CD4-positive, alpha-beta T cell treated with Interleukin-17A for 1 hour (primary cell): ENCODE measurements at places on chromosomes 2 and 18.
A peak's percentile ranks its signal among the peaks of the same experiment; 100 is the strongest.

DNA sequence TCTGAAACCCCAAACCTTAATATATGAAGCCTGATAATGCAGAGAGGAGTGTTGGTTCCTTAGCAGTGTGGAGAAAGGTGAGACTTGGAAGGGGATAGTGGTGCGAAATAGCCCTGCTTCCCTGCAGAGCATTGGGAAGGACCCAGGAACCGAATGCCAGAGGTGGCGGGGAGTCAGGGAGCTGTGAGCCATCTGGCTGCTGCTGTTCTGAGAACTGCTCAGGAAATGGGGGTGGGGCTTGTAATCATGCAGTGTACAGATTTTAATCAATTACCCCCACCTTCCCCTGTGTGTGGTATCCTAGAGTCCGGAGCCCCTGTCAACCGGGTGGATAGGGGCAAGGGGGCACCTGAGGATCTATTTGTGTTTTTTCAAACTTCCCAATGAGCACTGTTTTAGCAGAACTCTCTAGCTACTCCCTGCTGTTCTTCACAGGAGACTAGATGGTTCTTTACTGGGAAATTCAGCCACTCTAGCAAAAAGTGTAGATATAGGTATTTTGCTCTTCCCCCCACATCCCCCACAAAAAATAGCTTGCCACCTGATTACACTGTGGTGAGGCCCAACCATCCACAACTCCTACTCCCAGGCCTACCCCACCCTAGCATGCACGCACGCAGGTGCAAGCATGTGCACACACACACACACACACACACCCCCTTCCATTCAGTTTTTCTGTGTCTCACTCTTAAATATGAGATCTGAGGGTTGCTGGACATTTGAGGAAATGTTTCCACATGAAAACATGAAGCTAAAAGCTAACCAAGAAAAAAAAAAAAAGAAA lies 30.1 kb upstream of the MBOAT2 start:
- no peak for DNase-seq

GRCh38 chr2:175233135-175233719 lies 51.7 kb upstream of the ATP5MC3 start:
- DNase-seq: no peak

DNA sequence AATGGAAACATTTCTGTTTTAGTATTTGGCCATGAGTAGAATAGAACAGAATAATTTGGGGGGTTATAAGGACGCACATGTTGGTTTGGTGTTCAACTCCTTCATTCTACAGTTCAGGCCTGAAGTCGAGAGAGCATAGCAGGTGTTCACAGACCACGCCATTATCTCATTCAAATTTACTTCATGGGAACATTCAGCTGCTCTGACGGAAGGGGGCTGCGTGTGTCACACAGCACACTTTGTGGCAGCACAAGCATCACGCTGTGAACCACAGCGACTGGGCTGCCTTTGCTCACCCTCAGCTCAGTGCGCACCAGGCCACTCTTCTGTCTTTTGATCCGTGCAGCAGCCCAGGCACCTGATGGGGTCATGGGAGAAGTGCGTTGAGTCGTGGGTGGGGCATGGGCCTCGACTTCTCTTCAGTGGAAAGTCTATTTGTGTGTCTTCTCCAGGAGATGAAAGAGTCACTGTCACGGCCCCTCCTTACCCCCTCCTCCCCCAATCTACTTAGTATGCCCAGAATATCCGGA lies 348.6 kb upstream of the SALL3 start:
- DNase-seq: no peak

GRCh38 chr2:159206736-159207380 lies 79.6 kb downstream of the WDSUB1 start:
- DNase-seq: no peak

GRCh38 chr2:74578408-74578807 lies 23.9 kb downstream of the DOK1 start:
- DNase-seq: no peak

- DNase-seq: no peak
These were observed 124.8 kb downstream of the GALR1 start for GRCh38 chr18:77374446-77374805.

GRCh38 chr2:39127973-39128372 lies 7.1 kb upstream of the SOS1 start:
- DNase-seq: peak; percentile 44

GRCh38 chr2:133061874-133062593 lies 392.0 kb upstream of the LYPD1 start:
- DNase-seq: no peak

DNA sequence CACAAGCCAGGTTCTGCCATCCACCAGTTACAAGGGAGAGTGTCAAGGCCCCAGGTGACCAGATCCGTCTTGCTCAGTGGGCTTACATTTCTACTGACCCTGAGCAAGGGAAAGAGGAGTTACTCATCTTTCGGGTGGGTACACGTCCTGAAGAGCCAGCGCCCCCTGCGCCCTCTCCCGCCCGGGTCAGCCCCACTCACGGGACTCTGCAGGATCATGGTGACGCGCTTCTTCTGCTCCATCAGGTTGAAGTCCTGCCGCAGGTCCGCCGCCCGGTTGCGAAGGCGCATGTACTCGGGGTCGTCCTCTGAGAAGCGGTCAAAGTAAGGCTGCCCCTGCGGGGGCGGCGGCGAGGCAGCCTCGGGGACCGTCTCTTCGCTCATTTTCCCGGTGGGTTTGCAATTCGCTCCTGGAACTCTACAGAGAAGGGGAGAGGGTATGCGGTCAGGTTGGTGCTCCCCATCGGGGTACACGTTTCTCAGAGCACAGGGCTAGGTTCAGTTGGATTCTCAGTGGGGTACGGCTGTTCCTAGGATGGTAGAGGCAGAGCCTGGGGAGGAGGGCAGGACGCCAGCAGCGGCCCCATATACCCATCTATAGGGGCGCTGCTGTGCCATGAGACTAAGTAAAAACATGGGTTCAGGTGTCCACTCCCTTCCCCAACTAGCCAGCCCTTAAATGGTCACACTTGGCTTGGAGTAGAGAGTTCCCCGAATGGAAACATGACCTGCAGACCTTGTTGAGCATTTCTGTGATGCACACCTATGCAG lies 61.8 kb downstream of the ADD2 start:
- DNase-seq: no peak

GRCh38 chr2:112634874-112635157 lies 10.9 kb upstream of the SLC20A1 start:
- DNase-seq: no peak

GRCh38 chr2:112021781-112022231 lies 33.3 kb upstream of the TMEM87B start:
- DNase-seq: no peak

GRCh38 chr18:25166113-25166512 lies 185.9 kb downstream of the ZNF521 start:
- no peak for DNase-seq

- no peak for DNase-seq
These were observed 124.1 kb downstream of the METTL8 start for GRCh38 chr2:171309455-171310286.

GRCh38 chr2:45382744-45383143 lies 228.3 kb downstream of the SRBD1 start:
- DNase-seq: no peak

- peak; percentile 49 for DNase-seq
These were observed 63.2 kb downstream of the ZEB2 start for GRCh38 chr2:144456680-144457079.

DNA sequence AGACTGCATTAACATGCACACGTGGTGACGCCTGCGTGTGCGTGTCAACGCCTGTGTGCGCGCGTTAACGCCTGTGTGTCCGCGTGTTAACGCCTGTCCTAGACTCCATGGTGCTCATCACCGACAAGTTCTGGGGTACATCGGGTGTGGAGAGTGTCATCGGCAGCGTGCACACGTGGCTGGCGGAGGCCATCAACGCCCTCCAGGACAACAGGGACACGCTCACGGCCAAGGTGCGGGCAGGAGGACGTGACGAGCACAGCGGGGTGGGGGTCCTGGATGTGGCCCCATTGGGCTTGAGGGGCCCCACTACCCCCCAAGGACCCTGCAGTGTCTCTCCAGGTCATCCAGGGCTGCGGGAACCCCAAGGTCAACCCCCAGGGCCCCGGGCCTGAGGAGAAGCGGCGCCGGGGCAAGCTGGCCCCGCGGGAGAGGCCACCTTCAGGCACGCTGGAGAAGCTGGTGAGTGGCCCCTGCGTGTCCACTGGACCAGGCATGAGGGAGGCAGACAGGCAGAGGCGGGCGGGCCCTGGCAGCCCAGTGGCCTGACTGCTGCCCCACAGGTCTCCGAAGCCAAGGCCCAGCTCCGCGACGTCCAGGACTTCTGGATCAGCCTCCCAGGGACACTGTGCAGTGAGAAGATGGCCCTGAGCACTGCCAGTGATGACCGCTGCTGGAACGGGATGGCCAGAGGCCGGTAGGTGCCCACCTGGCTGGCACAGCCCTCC lies 29.2 kb downstream of the GPC1 start:
- DNase-seq: no peak

DNA sequence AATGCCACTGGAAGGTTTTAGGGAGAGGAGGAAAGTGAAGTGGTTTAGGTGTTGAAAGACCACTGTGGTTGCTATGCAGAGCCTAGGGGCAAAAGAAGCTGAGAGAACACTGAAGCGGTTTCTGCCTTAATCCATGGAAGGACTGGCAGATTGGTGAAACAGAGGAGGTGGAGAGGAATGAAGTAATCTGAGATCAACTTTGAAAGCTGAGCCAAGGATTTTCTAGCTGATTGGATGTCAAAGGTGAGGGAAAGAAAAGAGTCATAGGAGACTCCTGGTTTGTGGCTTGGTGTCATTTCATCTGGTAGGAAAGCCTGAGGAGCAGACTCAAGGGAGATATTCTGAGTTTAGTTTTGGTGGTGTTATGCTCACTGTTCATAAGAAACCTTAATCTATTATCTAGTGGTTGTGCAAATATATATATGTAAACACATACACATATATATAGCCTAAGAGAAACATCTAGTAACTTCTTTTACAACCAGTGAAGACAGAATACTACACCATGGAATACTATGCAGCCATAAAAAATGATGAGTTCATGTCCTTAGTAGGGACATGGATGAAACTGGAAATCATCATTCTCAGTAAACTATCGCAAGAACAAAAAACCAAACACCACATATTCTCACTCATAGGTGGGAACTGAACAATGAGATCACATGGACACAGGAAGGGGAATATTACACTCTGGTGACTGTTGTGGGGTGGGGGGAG lies 134.1 kb upstream of the CREB1 start:
- no peak for DNase-seq

DNA sequence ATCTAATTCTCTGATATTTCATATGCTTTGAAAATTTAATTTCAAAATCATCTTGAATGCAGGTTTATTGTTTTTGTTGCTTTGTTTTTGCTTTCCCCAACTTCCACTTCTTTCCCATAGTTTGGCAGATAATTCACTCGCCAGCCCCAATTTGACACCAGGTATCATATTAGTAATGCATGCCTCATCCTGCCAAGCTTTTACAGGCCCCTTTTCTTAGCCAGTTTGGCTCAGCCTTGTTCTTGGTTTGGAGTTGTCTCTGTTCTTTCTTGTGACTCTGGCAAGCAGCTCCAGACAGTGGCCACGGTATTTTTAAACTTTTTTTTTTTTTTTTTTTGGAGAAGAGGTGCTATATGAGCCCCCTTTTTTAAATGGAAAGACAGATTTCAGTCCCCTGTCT lies 65.3 kb downstream of the PMS1 start:
- no peak for DNase-seq

GRCh38 chr18:48975817-48976649 lies 25.3 kb upstream of the SMAD7 start:
- peak; percentile 53 for DNase-seq

GRCh38 chr2:179449010-179449409 lies 184.4 kb upstream of the SESTD1 start:
- DNase-seq: no peak

GRCh38 chr2:134441153-134441863 lies 187.4 kb downstream of the MGAT5 start:
- no peak for DNase-seq

DNA sequence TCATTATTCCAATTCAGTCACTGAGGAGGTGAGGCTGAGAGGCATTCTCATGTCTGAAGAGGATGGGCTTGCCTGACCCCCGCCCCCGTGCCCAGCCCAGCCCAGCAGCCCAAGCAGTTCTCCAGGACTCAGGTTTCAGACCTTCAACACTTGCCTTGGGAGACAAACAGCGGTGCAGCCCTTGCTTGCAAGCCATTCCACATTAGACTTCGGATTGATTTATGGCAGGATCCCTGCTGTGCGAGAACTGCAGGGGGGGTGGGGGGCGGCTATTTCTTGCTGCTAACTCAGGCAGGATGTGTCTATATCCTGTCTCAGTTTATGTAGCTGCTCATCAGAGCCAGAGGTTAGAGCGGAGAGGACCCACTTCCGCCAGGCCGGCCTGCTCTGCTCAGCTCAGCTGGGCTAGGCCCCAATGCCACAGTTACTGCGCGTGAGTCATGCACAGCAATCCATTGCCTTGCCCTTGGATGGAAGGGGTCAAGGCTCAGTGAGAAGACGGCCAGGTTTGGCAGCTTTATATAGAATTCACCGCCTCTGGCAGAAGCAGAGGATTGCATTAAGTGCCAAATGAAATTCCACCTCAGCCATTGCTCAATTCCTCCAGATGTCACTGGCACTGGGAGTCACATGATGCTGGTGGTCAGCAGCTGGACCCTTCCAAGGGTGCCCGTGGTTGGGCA lies 1.8 kb downstream of the GYPC start:
- peak; percentile 77 for DNase-seq

GRCh38 chr2:239061824-239062570 lies 214.1 kb downstream of the TWIST2 start:
- no peak for DNase-seq

DNA sequence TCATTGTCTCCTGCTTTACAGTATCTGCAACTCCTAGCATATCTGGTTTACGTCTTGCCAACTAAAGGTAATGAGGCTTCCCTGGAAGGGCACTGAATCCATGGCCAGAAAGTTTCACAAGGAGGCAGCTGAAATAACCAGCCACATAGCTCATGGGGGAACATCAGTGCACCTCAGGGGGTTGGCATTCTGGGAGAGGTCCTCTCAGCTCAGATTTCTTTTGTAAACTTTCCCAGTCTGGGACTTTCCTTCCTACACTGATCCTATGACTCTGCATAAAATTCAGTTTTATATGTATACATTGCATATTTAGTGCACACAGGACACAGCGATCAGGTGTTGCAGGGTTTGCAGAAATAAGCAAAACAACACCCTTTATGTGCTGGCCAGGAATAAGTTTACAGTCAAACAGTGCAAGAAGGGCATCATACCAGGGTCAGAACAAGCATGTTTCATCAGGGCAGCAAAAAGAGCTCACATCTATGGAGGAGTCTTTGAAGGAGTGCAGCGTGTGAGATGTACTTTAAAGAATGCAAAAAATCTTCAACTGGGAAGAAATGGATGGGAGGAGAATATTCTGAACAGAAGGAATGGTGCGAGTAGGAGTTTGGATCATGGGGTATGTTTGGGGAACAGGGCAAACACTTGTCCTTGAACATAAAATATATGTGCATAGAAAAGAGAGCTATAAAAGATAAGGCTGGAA lies 240.6 kb upstream of the RAB12 start:
- no peak for DNase-seq

GRCh38 chr2:7670905-7671641 lies 753.9 kb downstream of the RNF144A start:
- DNase-seq: no peak

GRCh38 chr18:5369513-5369912 lies 74.0 kb upstream of the ZBTB14 start:
- no peak for DNase-seq
